ENCODE measurements at places on chromosomes 4 and X.
A peak's percentile ranks its signal among the peaks of the same experiment; 100 is the strongest.

GRCh38 chrX:24153796-24154189 is 4.3 kb downstream of the ZFX start:
- DNase-seq = no peak

- no peak for DNase-seq
These were observed 33.1 kb upstream of the GPR34 start for GRCh38 chrX:41655631-41656030.

- no peak for DNase-seq
These were observed 154.6 kb downstream of the AFAP1 start for GRCh38 chr4:7785017-7785416.

- peak; percentile 87 for DNase-seq
These were observed 293.4 kb upstream of the BOD1L1 start for GRCh38 chr4:13920901-13921300.

DNA sequence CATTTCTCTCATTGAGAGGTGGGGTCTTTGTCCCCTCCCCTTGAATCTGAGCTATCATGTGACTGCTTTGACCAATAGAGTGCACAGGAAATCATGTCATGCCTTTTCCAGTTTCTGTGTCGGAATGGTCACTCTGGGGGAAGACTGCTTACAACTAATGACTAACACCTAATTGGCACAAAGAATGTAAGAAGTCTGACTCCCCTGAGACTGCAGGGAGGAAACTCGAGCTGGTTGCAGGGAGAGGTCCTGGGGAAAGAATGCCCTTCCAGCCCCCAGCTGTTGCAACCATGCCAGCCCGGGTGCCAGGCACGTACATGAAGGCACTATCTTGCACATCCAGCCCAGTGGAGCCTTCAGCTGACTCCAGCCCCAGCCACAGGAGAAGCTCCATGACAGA is 254.2 kb downstream of the DHX15 start:
- no peak for DNase-seq

DNA sequence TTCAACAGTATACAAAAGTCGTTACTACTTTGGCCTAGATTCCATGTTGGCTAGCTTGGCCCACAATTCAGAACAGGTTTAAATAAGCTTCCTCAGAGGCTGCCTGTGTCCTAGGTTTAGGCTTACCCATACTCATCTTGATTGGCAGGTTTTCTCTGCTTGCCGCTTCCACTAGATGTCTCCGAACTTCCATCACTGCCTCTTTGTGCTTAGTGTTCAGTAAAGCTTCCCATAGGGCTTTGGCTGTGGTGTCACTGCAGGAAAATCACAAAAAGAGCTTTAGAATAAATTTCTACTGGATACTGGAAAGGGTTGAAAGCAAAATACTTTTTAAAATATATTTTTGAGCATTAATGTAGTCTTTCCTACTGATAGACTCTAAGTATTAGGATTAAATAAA is 52.4 kb downstream of the SCFD2 start:
- DNase-seq = no peak
